ENCODE measurements at places on chromosomes 4 and X. TPM values are rescaled to one million over a fixed set of nuclear protein-coding genes. Genes with fewer than 3 reads are reported as not detected.

NAA10 gene
- total RNA-seq: 92.0 TPM

SSX1 gene
- not detected for total RNA-seq

NRK gene
- 12.2 TPM for total RNA-seq

GABRG1 gene
- total RNA-seq: 0.23 TPM

TASL gene
- total RNA-seq: 4.6 TPM

PAGE5 gene
- not detected for total RNA-seq

CXCL11 gene
- 0.58 TPM for total RNA-seq

MEPE gene
- total RNA-seq: not detected

ETDA gene
- not detected for total RNA-seq

PRR32 gene
- total RNA-seq: not detected

DGKK gene
- not detected for total RNA-seq

RHOH gene
- total RNA-seq: 8.3 TPM

MAGEA10 gene
- total RNA-seq: not detected

TTC29 gene
- total RNA-seq: 11.1 TPM

MAGEA4 gene
- total RNA-seq: not detected

SYNPO2 gene
- total RNA-seq: 27.6 TPM

ZCCHC18 gene
- 0.52 TPM for total RNA-seq

PFKFB1 gene
- total RNA-seq: 0.34 TPM

ASMT gene
- 0.63 TPM for total RNA-seq

ERAS gene
- not detected for total RNA-seq

STBD1 gene
- total RNA-seq: 14.8 TPM

MBTPS2 gene
- total RNA-seq: 13.7 TPM

CLNK gene
- total RNA-seq: 0.57 TPM

PAGE4 gene
- not detected for total RNA-seq

BEX4 gene
- 30.0 TPM for total RNA-seq

STK32B gene
- 2.2 TPM for total RNA-seq

TFDP3 gene
- total RNA-seq: not detected

EMCN gene
- total RNA-seq: 90.8 TPM

FGF5 gene
- total RNA-seq: not detected

ZNF330 gene
- total RNA-seq: 33.8 TPM

ADH1B gene
- total RNA-seq: 1,115 TPM

VCX3A gene
- not detected for total RNA-seq

AMOT gene
- 9.9 TPM for total RNA-seq

L1CAM gene
- 0.74 TPM for total RNA-seq

XAGE1A gene
- not detected for total RNA-seq

F8A3 gene
- total RNA-seq: 6.0 TPM

ATP2B3 gene
- total RNA-seq: 0.21 TPM

PNMA6F gene
- total RNA-seq: not detected

PAGE2 gene
- total RNA-seq: not detected

MAOB gene
- total RNA-seq: 17.2 TPM

HERC5 gene
- total RNA-seq: 7.8 TPM

GAGE13 gene
- not detected for total RNA-seq

SSX2 gene
- total RNA-seq: not detected

GUCY1A1 gene
- 115 TPM for total RNA-seq

KCNIP4 gene
- not detected for total RNA-seq

XKRX gene
- 6.9 TPM for total RNA-seq

SCD5 gene
- 21.4 TPM for total RNA-seq

CXCL6 gene
- 6.2 TPM for total RNA-seq

MID1 gene
- 20.6 TPM for total RNA-seq

FMR1NB gene
- total RNA-seq: not detected

F8A2 gene
- not detected for total RNA-seq

OPRPN gene
- total RNA-seq: not detected

MFAP3L gene
- total RNA-seq: 5.3 TPM

CLDN22 gene
- 0.09 TPM for total RNA-seq

CDS1 gene
- 21.2 TPM for total RNA-seq

ALAS2 gene
- total RNA-seq: 2.8 TPM

ADRA2C gene
- 0.23 TPM for total RNA-seq
